ENCODE measurements at places on chromosomes 7 and 10.

GRCh38 chr7:22672846-22673680 lies 53.9 kb upstream of the IL6 start:
- no peak for DNase-seq

DNA sequence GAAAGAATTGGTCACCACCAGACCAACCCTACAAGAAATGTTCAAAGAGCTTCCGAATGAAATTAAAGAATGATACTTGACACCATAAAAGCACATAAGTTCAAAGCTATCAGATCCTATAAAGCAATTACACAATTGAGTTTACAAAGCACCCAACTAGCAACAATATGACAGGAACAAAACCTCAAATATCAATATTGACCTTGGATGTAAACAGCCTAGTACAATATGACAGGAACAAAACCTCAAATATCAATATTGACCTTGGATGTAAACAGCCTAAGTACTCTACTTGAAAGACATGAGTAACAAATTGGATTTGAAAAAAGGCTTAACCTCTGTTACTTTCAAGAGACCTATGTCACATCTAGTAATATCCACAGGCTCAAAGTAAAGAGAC lies 1201.4 kb downstream of the XPNPEP1 start:
- no peak for DNase-seq

DNA sequence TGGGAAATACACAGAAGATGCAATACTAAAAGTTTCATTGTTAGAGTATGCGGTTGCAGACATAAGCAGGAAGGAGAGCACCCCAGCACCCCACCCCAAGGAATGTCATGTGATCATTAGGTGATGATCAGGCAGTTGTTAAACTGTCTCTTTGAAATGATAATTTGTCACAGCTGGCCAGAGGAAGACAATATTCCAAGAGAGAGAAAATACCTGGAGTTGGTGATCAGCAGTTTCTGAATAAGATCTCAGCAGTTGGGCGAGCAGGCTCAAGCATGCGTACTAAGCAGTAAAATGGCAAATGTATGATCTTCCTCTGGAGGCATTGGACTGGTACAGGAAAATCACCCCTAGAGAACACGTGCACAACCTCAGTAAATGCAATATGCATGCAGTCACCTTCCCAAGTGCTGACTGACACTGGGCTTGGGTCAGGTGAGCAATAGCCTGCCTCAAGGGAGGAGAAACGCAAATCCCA lies 250.1 kb upstream of the MBL2 start:
- DNase-seq, result no peak

GRCh38 chr10:31739711-31740110 lies 188.9 kb downstream of the ARHGAP12 start:
- DNase-seq, result no peak

DNA sequence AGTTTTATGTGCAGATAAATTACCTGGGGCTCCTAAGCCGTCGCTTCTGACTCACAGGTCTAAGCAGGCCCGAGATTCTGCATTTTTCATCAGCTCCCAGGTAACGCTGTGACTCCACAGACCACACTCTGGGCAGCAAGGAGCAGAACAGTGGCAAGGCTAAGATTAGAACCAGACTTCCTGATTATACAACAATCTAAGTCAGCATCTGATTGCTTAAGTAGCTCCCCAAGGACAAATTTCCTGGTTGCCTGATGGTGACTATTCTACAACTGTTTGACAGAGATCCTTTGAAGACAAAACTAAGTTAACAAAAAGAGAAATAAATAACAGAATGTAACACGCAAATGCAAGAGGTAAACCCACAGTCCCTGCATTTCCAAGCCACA lies 69.0 kb downstream of the CREB3L2 start:
- DNase-seq, result no peak

- DNase-seq, result no peak
Measured at GRCh38 chr7:45078125-45078681, 10.6 kb downstream of the NACAD start.

DNA sequence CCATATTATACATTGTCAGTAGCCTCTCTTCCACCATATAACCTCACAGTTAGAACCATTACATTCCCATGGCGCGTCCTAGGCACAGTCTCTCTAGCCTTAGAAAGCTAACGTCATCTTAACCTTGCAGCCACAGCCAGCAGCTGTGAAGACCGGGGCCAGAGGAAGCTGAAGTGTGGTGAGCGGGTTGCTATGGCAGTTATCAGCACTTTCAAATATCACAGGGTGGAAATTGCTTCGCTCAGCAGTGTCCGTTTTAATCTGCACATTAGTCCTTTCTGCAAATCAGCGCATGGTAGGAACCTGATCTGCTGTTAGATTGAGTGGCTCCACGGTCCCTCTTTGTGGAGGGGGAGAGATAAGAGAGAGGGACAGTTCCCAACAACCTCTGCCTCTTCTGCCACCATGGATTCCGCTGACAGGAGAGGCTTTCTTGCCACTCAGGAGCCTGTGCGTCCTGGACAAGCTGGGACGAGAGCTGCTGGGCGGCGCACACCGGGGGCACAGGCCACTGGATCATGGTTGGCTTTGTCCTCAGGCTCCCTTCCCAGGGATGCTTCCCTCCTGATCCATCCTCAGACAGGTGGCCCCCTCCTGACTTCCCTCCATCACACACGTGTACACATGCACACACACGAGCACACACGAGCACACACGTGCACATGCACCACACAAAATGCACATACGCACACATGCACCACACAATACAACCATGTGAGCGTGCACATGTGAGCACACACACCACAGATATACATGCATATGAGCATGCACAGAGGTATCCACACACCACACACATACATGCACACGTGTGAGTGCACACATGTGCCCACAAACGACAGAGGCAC lies 93.8 kb downstream of the WDR37 start:
- DNase-seq, result peak; percentile 45

DNA sequence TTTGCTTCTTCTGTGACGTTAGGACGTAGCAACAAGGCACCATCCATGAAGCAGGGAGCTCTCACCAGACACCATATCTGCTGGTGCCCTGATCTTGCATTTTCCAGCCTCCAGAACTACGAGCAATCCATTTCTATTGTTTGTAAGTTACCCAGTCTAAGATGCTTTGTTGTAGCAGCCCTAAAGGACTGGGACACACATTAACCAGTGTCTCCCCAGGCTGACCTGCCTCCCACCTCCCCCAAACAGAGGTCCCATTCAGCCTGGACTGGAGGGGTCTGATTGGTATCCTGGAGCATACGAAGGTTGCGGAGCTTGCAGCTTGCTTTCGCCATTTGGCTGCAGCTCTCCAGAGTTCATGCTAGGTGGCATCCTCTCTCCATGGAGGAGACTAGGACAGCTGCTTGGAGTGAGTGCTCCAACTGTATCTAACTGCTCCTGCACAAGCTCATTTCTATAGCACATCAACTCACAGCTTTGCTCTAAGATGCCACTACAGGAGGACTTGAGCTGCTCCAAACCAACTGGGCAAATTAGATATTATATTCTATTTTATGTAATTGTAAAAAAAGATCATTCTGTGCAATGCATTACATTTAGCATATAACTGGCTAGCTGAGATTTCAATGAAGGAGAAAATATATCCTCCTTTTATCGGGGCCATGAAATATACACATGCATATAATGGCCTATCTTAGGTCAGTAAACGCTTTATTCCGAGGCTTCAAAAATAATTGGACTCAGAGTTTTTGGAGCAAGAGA lies 8.0 kb upstream of the GRK5 start:
- peak; percentile 80 for DNase-seq
